ENCODE measurements at places on chromosomes 2 and 18.

DNA sequence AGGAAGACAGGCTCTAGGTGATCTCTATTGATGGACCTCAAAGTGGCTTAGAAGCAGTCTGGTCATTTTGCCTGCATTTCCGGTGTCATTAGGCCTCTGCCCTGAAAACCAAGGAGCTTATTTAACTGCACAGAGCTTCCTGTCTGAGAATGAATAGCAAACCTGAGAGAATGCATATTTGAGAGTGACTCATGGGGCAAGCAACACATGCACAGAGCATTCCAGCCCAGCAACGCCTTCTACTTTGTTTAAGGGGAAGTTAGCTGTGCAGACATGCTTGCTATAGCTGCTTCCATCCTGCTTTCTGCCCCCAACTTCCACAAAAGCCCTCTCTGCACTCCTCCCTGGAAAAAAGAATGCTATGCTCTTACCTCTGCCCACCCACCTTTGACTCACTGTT, 232.8 kb downstream of the GRB14 start:
- no peak for DNase-seq

DNA sequence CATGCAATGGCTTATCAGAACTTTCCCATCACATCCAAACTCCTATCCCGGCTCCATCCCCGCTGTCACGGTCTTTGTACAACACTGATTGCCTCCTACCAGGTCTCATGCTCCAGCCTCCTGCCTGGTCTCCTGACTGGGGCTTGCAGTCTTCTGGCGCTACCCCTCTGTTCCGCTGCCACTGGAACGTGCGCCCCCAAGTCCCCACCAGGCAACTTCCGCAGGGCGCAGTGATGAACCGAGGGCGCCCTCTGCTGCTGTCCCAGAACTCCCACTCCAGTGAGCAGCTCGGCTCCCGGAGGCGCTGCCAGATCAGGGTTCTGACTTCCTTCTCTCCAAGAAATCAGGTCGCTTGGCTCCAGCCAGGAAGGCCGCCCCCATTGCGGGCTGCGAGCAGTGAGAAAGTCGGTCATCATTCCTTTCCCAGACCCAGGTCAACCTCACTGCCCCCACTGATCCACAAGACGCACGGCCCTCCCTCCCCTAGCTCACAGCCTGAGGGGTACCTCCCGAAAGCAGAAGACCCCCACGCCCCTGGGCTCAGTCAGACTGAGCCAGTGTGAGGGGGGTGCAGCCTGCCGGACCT, 43.9 kb upstream of the RAB11FIP5 start:
- DNase-seq, result no peak

DNA sequence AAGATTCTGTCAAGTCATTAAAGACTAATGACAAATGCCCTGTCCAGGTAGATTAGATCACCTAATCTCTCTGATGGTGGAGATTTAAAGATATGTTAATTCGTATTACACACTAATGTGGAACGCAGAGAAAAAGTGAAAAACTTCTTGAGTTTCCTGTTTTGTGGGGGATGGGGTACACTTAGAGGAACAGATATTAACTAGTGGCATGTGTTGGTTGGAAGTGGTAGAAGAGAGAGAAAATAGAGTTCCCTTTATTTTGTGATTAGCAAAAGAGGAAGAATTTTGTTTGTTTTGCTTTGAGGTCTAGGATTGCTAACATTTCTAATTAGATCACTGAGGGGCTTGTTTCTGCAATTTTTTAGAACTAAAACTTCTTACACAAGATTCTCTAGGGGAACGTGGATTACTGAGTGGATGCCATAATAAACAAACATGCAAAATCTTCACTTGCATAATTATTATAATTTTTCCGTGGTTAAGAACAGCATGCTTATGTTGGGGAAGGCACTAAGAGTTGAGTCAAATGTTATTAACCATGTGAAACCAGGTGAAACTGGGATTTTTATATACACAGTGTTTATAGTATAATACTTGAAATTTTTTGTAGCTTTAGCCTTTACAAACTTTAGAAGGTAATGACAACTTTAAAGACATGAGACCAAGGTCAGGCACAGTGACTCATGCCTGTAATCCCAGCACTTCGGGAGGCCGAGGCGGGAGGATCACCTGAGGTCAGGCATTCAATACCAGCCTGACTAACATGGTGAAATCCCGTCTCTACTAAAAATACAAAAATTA, 97.4 kb upstream of the STK17B start:
- no peak for DNase-seq

GRCh38 chr2:160666154-160667060, 172.8 kb upstream of the RBMS1 start:
- DNase-seq, result no peak

- DNase-seq, result no peak
These were observed 58.1 kb downstream of the SKA1 start for GRCh38 chr18:50432915-50433314.

- DNase-seq, result no peak
These were observed 48.2 kb downstream of the SDC1 start for GRCh38 chr2:20176760-20177159.

DNA sequence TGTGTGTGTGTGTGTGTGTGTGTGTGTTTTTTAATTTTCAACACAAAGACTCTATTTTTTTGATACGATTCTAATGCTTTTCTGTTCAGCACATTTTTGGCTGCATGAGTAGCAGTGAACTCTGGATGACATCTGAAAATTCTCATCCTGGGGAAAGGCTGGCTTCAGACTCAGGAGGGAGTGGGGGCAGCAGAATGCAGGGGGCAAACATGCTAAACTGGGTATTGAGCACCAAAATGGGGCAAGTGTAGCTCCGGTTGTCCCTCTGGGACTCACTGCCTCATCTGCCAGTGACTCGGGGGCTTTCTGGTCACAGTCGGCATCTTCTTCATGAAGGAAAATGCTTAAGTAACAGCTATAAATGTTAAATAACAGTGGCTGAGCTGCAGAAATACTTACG, 116.8 kb upstream of the PID1 start:
- DNase-seq, result no peak

- no peak for DNase-seq
These were observed 142.7 kb downstream of the AGAP1 start for GRCh38 chr2:235636546-235636945.

DNA sequence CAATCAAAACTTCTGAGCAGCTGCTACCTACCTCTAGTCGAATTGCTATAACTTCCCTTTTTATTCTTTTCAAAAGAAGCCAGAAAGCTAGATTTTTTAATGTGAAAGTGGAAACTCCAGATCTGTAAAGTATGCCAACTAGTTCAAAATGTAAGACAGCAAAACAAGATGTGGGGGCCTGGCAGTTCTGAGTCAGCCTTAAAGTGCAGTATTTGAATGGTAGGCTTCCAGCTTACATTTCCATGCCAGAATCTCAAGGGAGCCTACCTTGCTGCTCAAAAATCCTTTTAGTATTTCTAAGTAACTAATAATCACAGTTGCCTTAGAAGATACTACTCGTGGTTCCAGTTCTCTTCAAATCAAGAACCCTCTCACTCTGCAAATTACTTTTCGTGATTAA, 1288.7 kb downstream of the LRP1B start:
- no peak for DNase-seq

GRCh38 chr2:61255580-61256437, 93.8 kb downstream of the C2orf74 start:
- DNase-seq, result no peak

DNA sequence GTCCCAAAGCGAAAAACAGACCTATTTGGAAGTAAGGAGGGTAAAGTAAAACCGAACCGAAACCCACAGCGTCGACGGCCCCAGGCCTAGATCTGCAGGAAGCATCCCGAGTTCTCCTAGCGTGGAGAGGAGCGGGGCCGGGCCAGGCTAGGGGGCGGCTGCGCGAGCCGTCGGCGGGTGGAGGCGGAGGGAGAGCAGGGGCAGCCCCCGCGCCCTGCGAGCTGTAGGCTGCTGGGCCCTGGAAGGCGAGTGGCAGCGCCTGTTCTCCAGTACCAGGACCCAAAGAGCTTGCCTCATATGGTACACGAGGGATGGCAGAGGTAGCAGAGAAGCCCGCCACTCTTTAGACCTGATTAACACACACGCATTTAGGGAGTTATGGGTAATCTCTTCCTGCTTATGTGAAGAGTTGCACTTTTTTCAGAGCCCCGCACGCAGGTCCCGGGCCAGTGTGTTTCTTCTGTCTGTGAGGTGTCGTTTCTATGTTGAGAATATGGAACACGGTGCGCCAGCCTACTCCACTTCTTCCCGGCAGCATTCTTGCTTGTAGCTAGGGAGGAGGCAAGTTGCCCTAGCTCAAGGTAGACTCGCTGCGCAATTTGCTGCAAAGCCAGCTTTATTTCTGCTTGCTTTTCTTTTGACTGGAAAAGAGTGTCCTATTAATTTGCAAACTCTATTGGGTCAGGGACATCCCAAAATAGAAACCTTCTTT, 71.1 kb downstream of the ARHGEF33 start:
- DNase-seq, result no peak

DNA sequence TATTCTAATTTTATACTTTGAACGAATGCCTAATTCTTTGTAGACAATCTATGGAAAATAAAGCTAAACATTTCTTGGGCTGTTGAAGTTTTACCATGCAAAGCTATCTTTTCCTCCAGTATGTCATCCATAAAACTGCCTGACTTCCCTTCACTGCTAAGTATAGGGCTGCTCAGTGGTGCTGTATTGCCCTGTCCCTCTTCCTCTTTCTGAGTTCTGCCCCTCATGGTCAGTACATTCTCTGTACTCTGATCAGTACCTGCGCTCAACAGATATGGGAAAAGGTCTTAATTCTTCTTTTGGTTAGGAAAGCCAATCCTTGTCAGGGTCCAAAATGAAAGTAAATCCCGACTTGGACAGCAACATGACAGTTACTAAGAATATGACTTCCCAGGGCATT, 321.9 kb downstream of the RAD51AP2 start:
- no peak for DNase-seq

DNA sequence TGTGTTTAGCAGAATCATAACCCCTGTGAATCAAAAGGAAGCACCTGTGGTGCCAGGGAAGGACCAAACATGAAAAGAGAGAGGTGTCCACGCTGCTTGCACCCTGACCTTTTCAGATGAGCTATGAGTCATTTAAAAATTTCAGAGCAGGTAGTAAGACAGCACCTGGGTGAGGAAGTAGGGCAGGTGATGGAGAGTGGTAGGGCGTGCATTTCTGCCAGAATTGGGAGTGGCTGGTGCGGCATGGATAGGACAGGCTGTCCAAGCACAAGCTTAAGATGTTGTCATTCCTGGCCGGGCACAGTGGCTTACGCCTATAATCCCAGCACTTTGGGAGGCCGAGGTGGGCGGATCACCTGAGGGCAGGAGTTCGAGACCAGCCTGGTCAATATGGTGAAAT, 36.8 kb downstream of the NPAS2 start:
- DNase-seq, result no peak

GRCh38 chr2:124753842-124754241, 728.8 kb downstream of the CNTNAP5 start:
- DNase-seq, result no peak

- DNase-seq, result no peak
These were observed 20.5 kb upstream of the STAT4 start for GRCh38 chr2:191171286-191171685.

DNA sequence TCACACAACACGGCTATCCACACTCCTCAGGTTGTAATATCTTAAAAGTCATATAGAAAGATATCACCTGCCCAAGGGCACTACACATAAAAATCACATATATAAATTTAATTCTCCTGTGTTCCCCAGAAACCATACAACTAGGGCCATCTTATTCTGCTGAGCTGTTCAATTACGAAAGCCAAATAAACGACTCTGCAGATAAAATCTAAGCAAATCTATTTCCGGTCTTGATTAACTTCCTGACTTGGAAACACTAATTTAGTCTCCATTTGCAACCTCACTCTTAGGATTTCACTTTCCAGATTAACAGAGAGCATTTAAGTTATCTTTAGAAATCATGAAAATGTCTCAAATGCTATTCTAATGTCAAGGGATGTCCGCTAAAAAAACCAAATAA, 23.9 kb upstream of the STK17B start:
- no peak for DNase-seq

DNA sequence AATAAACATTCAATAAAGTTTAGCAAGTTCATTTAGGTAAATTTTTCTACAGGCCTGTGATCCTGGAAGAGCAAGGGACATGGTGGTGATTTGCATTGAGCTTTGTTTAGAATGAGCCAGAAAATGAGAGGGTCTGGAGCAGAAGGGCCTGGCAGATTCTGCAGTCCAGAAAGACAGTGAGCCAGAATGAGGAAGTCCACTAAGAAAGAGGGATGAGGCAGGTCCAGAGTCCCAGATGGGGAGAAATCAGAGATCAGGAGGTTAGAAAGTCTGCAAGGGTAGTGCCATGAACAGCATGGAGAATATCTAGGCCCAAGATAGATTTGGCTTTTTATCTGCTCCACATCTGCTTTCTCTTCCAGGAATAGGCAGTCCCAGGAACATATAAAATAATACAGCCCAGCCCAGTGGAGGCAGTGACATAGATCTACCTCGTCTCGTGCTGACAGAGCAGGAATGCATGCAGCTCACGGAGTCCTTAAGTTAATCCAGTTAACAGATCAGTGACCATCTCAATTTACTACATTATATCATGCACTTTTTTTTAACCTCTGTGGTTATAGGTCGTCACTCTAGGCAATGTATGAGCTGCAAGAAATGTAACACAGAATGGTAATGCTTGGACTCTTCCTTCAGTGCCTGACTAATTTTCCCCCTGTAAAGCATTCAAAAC, 429.0 kb downstream of the SUCLG1 start:
- no peak for DNase-seq

- no peak for DNase-seq
These were observed 60.6 kb downstream of the CCDC74A start for GRCh38 chr2:131588152-131588873.

- DNase-seq, result no peak
These were observed 583 bp downstream of the HIBCH start for GRCh38 chr2:190318931-190319554.

GRCh38 chr2:38747007-38747424, 4.1 kb downstream of the SRSF7 start:
- DNase-seq, result no peak

- DNase-seq, result no peak
These were observed 407.3 kb upstream of the LYPD1 start for GRCh38 chr2:133077269-133077822.

DNA sequence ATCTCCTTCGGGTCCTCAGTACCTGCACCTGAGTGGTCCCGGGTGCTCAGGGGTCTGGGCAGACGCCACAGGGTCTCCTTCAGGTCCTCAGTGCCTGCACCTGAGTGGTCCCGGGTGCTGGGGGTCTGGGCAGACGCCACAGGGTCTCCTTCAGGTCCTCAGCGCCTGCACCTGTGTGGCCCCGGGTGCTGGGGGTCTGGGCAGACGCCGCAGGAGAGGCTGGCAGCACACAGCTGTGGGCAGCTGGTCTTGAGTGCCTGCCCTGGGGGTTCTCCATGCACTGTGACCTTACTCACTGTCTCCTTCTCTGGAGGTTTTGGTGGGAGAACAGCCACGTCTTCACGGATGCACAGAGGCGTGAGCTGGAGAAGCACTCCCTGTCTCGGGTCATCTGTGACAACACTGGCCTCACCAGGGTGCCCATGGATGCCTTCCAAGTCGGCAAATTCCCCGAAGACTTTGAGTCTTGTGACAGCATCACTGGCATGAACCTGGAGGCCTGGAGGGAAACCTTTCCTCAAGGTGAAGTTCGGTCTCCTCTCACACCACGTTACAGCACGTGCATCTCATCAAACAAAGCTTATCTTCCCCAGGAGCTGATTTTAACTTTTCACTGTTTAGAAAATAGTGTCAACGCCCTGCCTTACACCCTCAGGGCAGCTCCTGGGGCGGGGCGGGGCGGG, 82.6 kb downstream of the TPO start:
- DNase-seq, result no peak

GRCh38 chr2:105794926-105795574, 50.3 kb downstream of the NCK2 start:
- DNase-seq, result no peak

GRCh38 chr2:65557616-65558573, 125.5 kb upstream of the SPRED2 start:
- DNase-seq, result no peak

GRCh38 chr2:3575534-3576262, 638 bp downstream of the RPS7 start:
- DNase-seq, result no peak

Measured in SK-N-MC (cell line).